ENCODE measurements at places on chromosomes 3 and 15. TPM values are rescaled to one million over a fixed set of nuclear protein-coding genes. Genes with fewer than 3 reads are reported as not detected.

The CHRFAM7A gene
- not detected for total RNA-seq

DNA sequence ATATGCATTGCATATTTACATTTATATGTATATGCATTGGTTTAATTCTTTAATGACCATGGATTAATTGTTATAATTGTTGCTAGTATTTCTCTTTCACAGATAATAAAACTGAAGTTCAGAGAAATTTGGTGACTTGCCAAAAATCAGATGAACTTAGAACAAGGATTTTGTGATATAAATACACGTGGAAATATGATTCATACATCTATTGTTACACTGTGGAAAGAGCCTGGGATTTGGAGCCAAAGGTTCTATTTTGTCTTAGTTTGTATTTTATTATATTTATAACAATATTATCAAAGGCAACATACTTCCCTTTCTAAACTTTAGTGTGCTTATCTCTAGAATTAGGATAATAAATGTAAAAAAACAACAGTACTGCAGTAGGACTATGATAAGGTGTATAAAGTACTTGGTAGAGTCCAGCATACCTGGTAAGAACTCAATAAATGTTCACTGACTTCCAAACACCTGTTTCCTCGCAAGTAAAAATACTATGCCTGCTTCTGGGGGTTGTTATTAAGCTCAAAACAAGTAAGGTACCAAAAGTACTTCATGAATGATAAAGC is 342.9 kb downstream of the THSD4 start:
- DNase-seq = no peak

The WNT7A gene
- not detected for total RNA-seq

- no peak for DNase-seq
Measured at GRCh38 chr3:177824841-177825240, 627.6 kb upstream of the TBL1XR1 start.

GRCh38 chr3:17626395-17626794 is 116.0 kb downstream of the TBC1D5 start:
- no peak for DNase-seq

- DNase-seq = no peak
Measured at GRCh38 chr3:17969985-17970568, 227.6 kb upstream of the TBC1D5 start.

The WDR93 gene
- total RNA-seq = not detected

All from A172 (cell line).